PC-9 (cell line): ENCODE measurements at places on chromosomes 7 and 10. TPM values are rescaled to one million over a fixed set of nuclear protein-coding genes. Genes with fewer than 3 reads are reported as not detected.

DNA sequence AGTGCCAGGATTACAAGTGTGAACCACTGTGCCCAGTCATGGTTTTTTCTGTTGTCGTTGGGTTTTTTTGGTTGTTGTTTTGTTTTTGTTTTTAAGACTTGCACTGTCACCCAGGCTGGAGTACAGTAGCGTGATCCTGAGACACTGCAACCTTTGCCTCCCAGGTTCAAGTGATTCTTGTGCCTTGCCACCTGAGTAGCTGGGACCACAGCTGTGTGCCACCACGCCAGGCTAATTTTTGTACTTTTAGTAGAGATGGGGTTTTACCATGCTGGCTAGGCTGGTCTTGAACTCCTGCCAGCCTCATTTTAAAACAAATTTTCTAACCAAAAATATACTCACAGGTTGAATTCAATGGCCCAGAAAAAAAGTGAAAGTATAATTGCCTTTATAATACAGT, 174.1 kb downstream of the AHR start:
- DNase-seq = no peak
- H3K4me1 ChIP-seq = no peaks in the 10 kb centered on the region
- no peak overlapping the region for H3K4me3 ChIP-seq
- no peaks in the 10 kb centered on the region for H3K36me3 ChIP-seq

- no peak for DNase-seq
- H3K27me3 ChIP-seq = no peaks in the 10 kb centered on the region
- H3K27ac ChIP-seq = no peak overlapping the region
- no peak overlapping the region for H3K4me3 ChIP-seq
These were observed 13.0 kb downstream of the POLL start for GRCh38 chr10:101575091-101575490.

DNA sequence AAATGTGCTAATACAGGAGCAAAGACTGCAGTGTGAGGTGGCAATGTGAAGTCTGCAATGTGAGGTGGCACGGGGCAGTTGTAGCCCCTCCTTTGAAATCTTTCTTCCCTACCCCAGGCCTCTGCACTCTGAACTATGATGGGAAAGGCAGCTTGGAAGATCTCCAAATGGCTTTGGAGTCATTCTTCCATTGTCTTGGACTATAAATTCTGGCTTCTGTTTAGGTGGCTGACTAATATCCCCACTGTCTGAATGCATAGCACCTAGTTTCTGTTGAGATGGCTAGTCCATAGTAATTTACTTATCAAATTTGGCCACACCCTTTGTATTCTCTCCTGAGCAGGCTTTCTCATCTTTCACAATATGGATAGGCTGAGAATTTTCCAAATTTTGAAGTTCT, 175.0 kb downstream of the CFTR start:
- DNase-seq = no peak
- no peaks in the 10 kb centered on the region for H3K4me1 ChIP-seq
- H3K27me3 ChIP-seq = no peaks in the 10 kb centered on the region
- no peak overlapping the region for H3K27ac ChIP-seq
- H3K36me3 ChIP-seq = no peaks in the 10 kb centered on the region

DNA sequence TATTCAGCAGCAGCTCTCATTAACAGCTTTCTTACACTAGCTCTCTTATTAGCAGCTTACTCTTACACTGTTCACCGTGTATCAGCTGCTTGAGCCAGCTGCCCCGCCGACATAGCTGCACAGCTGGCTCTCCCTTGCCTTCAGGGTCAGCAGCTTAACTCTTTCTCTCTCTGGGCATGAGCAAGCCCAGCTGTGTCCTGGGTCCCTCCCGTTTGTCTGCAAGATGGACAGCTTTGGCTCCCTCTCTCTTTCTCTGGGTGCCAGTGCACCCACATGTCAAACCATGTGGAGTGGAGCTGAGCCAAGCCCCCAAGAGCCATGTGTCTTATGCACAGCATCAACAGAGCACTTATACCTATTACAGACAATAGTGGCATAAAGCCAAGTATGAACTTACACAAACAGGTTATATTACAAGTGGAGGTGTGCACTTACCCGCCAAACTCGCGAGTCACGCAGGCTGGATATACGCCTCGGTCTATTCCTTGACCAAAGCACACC, 35.7 kb upstream of the MTPAP start:
- no peaks in the 10 kb centered on the region for H3K36me3 ChIP-seq
- no peak overlapping the region for H3K27ac ChIP-seq
- H3K4me1 ChIP-seq = peaks cover 6% of the 10 kb centered on the region; the same call in 1 of the 2 replicates
- H3K27me3 ChIP-seq = no peaks in the 10 kb centered on the region
- DNase-seq = peak; percentile 11

Gene CRHR2
- not detected in 2 replicates for total RNA-seq

Gene NPC1L1
- total RNA-seq = 0.28 and 0.30 TPM in 2 replicates

Gene ABCB4
- total RNA-seq = not detected in 2 replicates
